SHP77 treated with DMSO at 0.1 percent for 48 hours (cell line): ENCODE measurements at places on chromosomes 7 and 10.
A peak's percentile ranks its signal among the peaks of the same experiment; 100 is the strongest.

DNA sequence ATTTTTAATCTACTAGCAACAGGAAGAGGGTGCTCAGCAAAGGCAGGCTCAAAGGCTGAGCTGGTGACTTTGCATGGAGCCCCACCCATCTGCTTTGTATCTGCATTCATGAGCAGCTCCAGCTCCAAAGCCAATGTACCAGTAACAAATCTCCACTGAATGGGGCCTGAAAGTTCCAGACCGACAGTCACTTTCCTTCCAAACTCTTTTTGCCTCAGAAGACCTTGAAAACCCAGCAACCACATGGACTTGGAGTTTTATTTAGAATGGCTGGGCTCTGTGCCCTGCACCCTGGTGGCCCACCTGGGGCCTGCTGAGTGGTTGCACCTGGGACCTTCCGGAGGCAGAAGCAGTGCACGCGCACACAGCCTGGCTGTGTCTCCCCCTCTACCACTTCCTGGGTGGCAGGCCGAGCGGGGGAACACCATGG is 195.0 kb upstream of the PLXNA4 start:
- DNase-seq, result no peak

GRCh38 chr7:105316578-105317344 is 72.0 kb downstream of the SRPK2 start:
- DNase-seq, result no peak

- DNase-seq, result no peak
Measured at GRCh38 chr7:47038621-47039020, 543.3 kb downstream of the TNS3 start.

- DNase-seq, result peak; percentile 42
Measured at GRCh38 chr7:11642841-11643240, 189.2 kb downstream of the THSD7A start.

DNA sequence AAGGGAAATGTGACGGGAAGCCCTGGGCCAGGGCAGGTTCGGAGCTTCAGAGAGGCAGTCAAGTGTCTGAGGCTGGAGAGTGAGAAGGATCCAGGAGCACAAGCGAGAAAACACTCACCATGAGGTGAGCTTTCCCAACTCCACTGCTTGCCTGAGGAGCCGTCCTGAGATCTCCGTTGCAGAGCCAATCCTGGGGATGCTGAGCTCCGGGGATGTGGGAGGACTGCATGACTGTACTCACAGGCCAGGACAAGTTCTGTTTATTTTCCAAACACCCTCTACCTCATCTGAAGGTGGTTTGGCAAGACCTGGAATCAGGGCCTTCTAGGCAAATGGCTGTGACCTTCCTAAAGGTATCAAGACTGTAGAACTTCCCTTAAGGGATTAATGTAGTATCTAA is 38.7 kb downstream of the GLI3 start:
- no peak for DNase-seq

DNA sequence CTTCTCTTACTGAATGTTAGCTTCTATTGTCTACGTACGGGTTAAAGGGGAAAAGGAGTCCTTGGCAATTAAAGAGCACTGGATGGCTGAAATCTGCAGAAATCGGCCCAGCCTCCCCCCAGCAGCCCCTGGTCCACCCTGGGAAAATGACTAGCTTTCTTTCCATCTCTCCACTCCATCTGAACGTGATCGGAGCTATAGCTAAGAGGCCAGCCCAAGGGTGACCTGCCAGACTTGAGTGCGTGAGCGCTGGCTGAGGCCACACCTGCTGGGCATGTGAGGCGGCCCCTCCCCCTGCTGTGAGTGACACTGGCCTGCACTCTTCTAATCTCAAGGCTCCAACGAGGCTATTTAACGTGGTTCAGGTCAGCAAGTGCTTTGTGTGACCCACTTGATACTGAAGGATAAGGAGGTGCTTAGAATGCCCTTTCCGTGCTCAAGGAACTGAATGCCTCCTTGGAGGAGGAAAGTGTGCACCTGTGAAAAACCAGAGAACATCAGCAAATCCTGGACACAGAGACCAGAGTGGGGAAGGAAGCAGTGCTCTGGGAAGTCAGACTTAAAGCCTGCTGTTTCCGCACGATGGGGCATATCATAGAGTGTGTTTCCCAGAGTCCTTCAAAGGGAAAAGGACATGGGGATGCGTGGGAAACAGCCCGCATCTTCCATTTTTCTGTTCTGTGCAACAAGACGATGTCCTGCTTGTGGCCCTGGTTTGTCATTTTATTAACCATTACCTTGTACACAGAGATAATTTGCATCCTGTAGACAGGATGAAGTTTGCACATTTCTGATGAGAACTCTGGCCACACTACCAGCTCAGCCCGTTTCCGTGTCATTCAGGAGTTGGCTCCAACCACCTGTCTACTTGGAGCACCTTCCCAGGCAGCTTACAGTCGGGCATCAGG is 12.5 kb upstream of the MNX1 start:
- DNase-seq, result no peak

DNA sequence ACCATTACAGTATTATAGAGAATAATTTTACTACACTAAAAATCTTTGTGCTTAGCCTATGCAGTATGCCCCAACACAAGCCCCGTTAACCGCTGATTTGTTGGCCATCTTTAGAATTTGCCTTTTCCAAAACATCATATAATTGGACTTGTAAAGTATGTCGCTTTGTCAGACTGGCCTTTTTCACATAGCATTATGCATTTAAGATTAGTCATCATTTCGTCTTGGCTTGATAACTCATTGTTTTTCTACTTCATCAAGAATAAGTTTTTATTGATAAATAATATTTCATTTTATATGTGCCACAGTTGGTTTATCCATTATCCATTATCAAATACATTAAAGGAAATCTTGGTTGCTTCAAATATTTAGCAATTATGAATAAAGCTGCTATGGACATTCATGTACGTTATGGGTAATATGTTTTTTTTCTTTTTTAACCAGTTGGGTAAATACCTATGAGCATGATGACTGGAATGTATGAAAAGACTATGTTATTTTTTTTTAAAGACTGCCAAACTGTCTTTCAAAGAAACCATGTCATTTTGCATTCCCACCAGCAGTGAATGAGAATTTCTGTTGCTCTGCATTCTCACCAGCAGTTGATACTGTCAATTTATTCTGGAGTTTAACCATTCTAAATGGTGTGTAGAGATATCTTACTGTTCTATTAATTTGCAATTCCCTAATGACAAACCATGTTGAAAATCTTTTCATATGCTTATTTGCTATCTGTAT is 273.1 kb upstream of the KCND2 start:
- no peak for DNase-seq

- peak; percentile 69 for DNase-seq
Measured at GRCh38 chr7:85512790-85513189, 325.9 kb upstream of the SEMA3D start.

DNA sequence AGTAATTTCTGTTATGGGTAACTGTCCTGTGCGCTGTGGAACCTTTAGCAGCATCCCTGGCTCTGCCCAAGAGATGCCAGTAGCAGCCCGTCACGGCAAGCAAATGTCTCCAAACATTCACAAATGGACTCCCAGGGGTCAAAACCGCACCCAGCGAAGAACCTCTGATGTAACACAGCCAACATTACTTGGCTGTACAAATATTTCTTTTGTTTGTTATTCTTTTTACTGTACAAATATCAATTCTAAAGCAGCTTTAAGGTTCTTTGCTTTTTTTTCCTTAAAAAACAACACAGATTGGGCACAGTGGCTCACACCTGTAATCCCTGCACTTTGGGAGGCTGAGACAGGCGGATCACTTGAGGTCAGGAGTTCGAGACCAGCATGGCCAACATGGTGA is 182.5 kb downstream of the KMT2E start:
- no peak for DNase-seq

GRCh38 chr7:144468990-144469732 is 65.7 kb upstream of the NOBOX start:
- no peak for DNase-seq

DNA sequence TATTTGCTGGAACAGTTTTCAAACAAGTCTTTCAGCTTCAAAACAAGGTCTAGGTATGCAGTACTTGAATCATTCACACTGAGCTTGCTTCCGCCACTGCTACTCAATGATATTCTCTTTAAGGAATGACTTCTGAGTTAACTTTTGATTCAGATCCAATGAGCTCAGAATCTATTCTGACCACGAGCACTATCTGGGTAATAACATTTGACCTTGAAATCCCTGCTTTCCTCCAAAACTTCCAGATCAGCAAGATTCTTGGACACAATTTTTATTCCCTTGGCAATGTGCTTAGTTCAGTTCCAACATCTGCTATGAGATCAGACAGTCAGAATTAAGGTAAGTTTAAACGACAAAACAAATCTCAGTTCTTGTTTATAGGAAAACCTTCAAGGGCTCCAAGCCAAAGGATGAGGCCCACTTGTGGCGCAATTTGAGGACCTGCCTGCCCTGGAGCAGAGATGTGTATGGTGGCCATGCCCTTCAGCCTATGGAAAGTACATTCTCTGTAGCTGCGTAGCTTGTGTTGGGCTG is 87.2 kb downstream of the RNF216 start:
- no peak for DNase-seq
